Effector CD8-positive, alpha-beta T cell (primary cell): ENCODE measurements at places on chromosomes 12 and 14.
A peak's percentile ranks its signal among the peaks of the same experiment; 100 is the strongest.

GRCh38 chr12:116773276-116773731 is 35.2 kb downstream of the RNFT2 start:
- DNase-seq, result no peak

DNA sequence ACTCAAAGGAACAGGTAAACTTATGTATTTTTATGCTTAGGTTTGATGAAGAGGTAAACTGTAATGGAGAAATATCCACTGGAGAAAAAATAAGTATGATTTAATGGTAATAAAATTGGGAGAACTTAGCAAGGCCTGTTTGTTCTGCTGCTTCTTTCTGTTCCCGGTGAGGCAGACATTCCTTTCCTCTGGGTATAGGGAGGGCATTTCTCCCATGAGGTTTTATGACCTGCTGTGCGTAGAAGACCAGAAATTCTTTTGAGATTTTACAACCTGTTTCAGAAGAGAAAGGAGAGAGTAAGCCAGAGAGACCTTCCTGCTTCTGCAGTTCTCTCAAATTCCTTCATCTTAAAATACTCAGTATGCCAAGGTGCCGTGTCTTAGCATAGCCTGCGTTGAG is 139.4 kb upstream of the RMST start:
- DNase-seq, result no peak

DNA sequence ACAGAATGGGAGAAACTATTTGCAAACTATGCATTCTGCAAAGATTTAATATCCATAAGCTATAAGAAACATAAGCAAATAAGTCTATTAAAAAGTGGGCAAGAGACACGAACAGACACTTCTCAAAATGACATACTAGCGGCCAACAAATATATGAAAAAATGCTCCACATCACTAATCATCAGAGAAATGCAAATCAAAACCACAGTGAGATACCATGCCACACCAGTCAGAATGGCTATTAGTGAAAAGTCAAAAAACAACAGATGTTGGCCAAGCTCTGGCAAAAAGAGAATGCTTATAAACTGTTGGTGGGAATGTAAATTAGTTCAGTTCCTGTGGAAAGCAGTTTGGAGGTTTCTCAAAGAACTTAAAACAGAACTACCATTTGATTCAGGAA is 121.3 kb downstream of the KCNMB4 start:
- no peak for DNase-seq

DNA sequence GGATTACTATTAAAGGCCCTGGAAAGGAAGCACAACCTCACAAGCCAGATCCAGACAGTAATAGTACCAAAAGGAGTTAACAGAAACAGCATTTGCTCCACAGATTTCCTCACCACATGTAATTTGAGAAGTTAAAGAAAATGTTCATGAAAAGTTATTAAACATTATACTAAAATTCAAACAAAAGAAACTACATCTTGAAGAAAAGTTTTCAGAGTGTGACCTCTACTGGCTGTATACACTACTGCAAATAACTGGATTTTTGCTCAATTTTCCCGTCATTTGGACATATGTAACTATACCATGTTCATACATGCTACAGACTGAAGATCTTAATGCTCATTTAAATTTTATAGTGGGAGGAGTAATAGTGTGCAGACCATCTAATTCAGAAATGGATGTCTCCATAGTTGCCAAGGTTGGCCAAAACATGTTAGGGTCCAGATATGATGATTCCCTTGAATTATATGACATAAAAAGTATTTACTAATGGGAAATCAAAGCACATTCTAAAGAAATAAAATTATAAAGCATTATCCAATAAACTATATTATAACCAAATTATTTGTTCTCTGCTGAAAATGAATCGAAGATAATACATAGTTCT is 5.6 kb downstream of the KRR1 start:
- no peak for DNase-seq

DNA sequence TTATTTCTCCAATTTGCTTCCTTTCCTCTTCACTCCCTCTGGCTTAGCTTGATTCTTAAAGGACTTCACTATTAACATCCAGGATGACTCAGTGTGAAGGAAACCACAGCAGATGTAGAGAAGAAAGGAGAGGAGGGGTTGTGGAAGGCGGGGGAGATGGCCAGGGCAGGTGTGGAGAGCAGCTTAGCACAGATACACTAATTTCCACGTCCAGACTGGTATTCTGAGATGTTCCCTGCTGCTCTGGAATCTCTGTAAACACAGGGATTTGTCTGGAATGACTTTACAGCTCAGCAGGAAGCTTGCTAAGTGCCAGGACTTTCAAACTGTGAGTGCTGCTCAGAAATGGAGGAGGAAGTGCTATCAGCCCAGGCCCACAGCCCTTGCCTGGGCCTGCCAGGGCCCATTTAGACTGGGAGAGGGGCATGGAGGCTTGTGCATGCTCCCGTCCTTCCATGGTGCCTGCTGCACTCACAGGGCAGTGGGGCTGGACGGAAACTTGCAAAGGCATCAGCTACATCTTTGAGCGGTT is 202.5 kb upstream of the DDHD1 start:
- no peak for DNase-seq

DNA sequence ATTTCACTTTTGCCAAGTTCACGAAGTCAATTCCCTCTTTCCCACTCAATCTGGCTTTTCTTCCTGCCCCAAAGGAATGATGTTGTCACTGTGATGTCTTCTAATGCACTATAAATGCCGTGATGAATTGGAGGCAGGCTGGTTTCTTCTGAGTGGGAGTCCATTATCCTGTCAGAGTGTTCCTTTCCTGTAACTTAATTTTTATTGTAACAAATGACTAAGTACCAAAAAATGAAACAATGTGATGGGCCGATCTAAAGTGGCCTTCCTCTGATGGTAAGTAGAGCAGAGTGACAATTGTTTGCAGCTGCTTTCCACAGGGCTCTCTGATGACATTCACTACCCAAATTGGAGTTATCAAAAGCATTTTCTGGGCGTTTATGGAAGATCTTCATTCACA is 22.2 kb downstream of the TMEM30B start:
- no peak for DNase-seq

GRCh38 chr12:32895688-32896431 is 717 bp downstream of the PKP2 start:
- DNase-seq, result no peak

DNA sequence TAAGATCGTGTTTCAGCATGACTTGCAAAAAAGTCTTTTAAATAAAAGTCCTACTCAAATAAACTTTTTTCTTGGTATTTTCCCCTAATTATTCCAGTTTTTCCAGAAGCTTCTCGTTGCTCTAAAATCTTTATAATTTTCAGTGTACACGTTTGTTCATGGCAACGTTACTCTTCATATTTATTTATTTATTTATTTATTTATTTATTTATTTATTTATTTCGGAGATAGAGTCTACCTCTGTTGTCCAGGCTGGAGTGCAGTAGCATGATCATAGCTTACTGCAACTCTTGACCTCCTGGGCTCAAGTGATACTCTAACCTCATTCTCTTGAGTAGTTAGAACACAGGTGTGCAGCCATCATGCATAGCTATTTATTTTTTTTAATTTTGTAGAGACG is 438.3 kb upstream of the MDGA2 start:
- DNase-seq, result no peak

DNA sequence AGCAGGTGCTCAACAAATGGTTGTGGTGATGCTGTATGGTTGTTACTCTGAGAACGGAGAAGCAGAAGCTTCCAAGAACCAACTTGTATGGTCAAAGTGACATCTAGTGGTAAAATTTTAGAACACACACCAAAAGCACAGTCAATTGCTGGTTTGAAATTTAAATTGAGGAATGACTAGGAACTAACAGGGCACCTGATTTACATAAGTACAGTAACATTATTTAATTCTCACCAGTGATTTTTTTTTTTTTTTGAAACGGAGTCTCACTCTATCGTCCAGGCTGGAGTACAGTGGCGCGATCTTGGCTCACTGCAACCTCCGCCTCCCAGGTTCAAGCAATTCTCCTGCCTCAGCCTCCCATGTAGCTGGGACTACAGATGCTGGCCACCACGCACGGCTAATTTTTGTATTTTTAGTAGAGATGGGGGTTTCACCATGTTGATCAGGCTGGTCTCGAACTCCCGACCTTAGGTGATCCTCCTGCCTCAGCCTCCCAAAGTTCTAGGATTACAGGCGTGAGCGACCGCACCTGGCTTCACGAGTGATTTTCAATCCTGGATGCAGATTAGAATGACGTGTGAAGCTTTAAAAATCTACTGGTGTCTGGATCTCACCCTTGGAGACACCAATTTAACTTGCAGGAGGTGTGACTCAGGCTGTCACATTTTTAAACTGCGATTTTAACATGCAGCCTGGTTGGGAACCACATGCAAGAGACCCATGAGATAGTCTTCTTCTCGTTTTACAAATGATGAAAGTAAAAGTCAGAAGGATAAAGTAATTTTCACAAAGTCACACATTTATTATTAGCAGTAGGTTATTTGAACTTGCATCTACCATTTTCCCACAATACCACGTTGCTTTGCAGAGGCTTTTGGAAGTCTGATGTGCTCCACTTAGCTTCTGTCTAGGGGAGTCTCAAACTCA is 14.1 kb upstream of the NUMB start:
- DNase-seq, result no peak

DNA sequence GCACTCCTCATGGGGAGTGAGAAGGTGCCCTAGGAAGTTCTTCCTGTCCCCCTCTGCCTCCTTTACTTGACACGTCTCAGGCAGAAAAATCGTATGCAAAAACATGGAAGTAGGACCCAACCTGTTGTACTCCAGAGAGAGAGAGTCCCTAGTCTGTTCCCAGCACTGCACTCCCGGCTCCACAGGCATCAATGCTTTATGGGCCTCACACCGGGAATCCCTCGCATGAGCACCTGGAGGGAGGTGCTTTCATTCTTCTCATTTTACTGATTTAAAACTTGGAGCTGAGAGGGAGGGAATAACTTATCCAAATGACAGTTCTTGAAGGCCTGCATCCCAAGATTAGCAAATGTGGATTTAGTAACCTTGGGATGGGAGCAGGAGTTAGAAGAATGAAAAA is 1101.4 kb downstream of the BCL11B start:
- DNase-seq, result no peak

GRCh38 chr12:95205685-95206084 is 11.6 kb downstream of the FGD6 start:
- DNase-seq, result no peak

DNA sequence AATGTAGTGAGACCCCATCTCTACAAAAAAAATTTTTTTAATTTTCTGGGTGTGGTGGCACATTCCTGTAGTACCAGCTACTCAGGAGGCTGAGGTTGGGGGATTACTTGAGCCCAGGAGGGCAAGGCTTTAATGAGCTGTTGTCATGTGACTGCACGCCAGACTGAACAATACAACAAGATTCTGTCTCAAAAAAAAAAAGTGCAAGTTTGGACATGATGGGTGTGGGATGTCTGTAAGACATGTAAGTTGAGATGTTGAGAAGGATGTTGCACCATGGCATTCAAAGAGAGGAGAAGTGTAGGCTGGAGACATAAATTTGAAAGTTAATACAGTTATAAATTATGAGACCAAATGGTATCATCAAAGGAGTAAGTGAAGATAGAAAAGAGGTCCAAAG is 23.5 kb downstream of the YEATS4 start:
- no peak for DNase-seq

DNA sequence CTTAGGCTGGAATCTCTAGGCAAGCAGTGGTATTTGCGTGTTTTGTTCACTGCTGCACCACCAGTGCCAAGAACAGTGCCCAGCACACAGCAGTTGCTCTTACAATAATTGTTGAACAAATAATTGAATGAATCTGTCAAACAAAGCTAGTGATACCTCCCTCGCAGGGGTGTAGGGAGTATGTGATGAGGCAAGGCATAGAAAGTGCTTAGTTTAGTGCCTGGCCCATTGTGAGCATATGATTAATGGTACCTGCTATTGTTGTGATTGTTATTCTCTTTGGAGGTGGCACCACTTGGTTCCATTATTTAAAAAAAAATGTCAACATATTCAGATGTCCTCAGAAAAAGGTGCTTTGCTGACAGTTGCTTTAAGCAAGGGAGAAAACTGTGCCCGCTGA is 210.1 kb upstream of the TBX3 start:
- no peak for DNase-seq

DNA sequence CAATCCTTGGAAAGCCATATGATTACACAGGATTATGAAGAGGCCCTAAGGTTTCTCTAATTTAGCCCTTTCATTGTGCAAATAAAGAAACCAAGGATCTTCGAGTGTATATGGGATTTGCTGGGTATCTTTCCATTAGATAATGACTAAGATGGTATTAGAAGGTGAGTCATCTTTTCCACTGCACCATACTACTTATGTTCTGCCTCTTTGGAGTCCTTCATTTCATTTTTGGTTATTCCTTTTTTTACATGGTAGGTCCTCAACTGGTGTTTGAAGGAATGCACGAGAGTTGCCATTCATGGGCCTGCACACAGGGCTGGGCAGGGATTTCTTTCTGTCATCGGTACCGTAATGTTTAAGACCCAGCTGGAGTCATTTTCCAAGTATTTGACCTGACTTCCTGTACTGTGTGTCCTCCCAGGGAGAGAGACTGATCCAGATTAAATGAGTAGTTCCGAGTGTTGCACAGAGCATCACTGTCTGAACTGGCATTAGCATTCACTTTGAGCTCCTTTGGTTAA is 85.7 kb downstream of the BORCS5 start:
- DNase-seq, result no peak

DNA sequence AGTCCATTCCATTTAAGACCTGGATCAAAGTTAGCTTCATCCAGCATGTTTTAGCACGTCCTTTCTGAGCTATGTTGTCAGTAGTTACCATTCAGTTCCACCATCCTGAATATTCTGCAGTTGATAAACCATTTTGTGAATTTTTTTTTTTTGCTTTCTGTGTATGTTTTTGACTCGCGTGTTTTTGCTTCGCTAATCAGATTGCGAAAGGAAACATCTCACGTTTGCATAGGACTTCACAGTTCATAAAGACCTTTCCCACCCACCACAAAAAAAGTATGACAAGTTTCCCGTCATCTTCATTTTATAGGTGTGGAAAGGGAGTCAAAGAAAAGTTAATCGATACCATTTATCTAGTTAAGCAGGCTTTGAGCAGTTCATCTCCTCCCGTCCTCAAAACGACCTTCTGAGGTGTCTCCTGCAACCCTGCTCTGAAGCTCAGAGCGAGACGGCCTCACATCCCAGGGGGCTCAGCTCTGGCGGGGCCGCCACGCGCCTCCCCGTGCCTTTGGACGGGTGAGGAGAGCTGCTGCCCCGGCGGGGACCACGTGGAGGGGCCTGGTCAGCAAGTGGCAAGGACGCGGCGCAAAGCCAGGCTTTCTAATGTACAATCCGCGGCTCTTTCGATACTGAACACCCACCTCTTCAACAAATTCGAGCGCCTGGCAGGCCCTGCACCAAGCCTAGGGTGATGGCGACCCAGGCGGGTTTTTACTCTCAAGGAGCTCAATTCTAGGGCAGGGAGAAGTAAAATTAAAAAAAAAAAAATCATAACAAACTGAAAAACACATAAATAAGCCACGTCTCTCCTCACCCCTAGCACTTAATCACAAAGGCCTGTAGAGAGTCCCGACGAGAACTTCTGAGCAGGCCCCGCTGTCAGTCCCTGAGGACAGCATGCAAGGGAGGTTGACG is 988 bp upstream of the TMEM263 start:
- peak; percentile 23 for DNase-seq

DNA sequence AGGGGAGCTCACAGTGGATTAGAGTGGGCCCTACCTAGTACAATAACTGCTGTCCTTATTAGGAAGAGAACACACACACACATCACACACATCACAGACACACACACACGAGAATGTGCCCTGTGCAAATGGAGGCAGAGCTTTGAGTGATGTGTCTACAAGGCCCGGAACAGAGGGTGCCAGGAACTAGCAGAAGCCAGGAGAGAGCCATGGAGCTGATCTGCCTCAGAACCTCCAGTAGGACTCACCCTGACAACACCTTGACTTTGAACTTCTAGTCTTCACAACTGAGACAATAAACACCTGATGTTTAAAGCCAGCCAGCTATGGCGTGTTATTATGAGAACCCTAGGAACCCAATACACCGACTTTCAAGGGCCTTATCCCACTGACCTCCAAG is 29.7 kb upstream of the FKBP4 start:
- DNase-seq, result no peak
